ENCODE measurements at places on chromosomes 13 and 19.

DNA sequence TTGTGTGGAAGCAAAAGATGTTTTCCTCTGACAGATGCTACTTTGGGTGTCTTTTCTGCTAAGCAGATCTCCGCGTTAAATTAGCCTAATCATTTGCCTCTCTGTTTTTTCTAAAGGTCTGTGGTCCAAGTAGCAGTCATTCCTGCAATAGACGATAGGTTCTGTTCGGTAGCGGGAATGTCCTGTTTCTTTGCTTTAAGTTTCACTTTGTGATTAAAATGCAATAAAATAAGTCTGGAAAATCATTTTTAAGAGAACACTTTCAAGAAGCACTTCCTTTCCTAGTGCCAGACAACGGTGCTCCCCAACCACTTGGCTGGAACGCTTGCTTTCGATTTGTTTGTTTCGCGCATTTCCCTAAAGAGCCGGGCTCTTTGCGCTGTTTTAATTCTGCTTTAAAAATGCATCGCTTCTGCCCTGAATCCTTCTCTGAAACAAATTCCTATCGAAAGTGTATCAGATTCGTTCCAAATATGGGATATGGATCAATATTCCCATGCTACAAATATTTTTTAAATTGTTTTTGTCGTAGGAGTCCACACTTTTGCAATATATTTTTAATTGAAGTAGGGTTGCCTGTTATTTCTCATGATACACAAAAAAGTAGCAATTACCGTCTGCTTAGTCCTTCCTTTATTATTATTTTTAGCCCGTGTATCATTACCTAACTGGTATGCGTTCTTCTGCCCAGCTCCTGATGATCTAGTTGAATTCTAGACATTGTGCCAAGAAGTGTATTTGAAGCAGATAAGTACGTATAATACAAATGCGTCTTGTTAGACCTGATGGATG, 14.2 kb downstream of the ZIC2 start:
- no peak for DNase-seq

DNA sequence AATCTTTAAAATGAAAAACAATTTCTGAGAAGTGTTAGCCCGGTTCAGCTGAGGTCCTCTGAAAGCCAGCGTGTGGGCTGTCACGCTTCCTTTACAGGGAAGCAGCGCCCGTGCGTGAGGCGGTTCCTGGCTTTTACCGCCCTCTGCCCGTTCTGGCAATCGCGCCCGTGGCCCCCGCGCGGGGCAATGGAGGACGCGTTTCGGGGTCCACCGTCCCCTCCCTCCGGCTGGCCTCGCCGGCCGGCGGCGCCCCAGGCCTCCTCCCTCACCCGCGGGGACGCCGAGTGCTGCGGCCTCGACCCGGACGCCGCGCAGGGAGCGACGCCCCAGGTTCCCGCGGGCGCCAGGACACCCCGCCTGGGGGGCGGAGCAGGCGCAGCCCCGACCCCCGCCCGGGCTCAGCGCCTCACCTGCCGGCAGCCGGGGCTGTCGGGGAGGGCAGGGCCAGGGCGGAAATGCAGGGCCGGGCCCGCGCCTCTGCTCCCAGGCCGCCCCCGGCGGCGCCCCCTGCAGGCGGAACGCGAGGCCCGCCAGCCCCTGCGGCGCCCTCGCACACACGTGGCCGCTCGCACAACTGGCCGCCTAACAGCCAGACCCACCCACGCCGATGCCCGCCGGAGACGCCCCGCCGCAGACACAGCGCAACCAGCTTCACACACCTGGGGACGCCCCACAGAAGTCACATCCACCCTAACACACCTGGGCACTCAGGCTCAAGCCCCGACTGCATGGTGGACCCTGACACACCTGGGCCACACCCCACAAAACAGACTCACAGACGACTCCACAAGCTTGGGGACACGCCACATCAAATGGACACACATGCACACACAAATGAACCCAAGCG, at the start of gene GGACT:
Gene GGACT (minus strand): TSS at position 459 of the 847 bp plus-strand sequence. CDS start 56,198 bp downstream, outside the sequence.
- DNase-seq, result peak; percentile 53

DNA sequence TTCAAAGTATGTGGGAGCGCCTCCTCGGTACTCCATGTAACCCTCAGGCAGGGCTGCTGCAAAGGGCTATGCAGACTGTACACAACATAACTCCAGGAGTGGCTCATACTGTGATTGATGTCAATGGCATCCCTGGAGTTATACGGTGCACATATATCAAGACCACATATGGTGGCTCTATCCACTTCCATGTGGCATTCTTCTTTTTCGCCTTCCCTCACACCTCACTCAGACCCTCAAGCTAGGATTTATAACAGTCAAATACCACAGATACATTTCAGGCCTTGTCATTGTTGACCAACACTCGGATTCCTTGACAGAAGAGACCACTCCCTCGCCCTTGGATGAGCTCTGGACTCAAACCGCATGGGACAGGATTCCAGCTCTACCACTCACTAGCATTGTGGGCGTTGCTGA, 11.3 kb upstream of the UBL3 start:
- DNase-seq, result no peak

- DNase-seq, result no peak
These were observed 30.7 kb downstream of the PDE4A start for GRCh38 chr19:10450853-10451609.

- DNase-seq, result no peak
These were observed 52.0 kb downstream of the RAB20 start for GRCh38 chr13:110509478-110509926.

- no peak for DNase-seq
These were observed 6.4 kb downstream of the LYL1 start for GRCh38 chr19:13095934-13096927.

DNA sequence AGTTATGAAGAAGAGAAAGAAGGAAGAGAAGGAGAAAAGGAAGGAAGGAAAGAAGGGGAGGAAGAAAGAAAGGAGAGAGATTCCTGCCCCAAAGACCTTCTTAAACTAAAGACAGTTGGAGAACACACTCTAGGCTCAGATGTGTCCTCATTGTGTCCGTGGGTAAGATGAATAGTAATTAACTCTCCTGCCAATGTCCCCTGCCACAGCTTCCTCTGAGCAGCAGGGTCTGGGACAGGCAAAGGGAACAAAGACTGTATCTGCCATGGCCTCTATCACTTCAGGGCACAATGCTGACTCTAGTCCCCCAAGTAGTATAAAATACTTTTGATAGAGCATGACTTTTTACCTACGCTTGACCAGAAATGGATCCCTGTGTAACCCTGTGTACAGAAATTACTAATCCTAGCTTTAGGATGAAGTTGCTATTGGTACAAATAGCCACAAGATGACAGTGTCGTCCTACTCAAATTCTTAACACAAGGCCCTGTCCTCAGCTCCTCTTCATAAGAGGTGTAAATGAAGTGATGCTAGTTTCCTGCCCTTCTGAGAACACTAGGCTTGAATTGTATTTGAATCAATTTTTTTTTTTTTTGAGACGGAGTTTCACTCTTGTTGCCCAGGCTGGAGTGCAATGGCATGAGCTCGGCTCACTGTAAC, 186.2 kb upstream of the GPR12 start:
- peak; percentile 30 for DNase-seq
